NCI-H748 treated with DMSO at 0.1 percent for 48 hours (cell line): ENCODE measurements at places on chromosomes 7 and 10.

GRCh38 chr7:105591522-105591921 is 10.2 kb upstream of the EFCAB10 start:
- no peak for DNase-seq

- no peak for DNase-seq
These were observed 650 bp upstream of the SORBS1 start for GRCh38 chr10:95561864-95562177.

DNA sequence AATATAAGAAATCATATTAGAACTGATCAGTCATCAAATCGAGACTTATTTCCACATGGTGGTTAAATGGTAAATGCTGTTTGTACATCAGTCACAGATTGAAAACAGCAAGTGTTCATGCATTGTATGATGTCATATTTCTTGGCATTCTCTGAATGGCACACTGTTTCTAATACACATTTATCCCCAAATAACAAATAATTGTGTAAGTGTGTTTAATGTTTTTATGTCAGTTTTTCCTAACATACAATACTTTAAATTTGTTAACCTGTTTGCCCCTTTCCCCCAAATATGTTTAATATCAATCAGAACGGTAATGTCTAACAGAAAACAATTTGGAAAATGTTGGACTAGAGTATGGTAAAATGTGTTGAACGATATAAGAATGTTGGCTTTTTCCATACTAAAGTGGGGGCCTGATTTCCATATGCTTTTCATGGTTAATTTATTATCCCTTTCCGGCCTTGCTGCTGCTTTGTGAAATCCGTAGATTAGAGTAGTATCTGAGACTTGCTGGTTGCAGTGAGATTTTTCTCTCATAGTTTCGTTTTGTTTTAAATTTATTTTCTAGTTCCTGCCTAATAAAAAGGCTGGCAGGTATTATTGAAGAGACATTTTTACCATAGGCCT is 23.7 kb downstream of the RAB18 start:
- DNase-seq = no peak

- DNase-seq = no peak
These were observed 74.8 kb downstream of the ZEB1 start for GRCh38 chr10:31393844-31394243.

DNA sequence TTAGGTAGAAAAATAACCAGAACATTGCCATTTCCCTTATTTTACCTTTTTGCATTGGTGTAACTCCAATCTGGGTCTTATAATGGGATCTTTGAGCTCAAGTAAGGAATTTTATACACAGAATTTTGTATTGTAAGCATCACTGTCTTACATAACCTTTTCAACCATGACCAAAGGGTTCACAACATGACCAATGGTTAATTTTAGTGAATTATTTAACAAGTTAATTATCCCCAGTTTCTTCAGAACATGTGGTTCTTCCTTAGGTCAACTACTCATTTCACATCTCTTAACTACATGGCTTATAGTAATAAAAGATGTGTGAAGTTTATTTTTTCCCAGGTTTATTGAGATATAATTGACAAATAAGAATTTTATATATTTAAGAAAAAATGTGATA is 74.2 kb upstream of the RHOBTB1 start:
- no peak for DNase-seq

DNA sequence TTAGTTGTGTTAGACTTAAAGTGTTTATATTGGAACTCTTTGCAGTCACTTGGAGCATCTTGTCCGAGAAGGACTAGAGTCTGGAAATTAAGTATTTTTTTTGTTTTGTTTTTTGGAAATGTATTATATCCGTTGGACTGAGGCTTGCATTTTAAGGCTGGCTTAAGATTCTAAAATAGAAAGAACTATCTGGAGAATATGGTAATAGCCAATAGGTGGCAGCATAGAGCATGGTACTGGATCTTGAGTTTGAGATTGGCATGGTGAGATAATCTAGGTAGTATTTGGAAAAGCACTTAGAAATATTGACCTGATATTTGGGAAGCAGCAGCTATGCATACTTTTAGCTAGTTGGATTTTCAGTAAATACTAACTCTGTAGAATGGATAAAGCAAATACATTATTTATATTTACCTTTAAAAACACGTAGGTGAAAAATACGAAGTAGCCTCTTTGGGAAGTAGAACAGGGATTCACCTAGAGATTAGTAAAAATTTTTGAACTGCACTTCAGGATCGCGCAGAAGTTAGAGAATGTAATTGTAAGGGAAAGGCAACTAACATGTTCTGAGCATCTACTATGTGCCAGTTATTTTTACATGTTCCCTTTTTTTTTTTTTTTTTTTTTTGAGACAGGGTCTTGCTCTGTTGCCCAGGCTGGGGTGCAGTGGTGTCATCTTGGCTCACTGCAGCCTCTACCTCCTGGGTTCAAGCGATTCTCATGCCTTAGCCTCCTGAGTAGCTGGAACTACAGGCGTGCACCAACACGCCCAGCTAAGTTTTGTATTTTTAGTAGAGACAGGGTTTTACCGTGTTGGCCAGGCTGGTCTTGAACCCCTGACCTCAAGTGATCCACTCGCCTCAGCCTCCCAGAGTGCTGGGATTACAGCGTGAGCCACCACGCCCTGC is 78.6 kb downstream of the LCOR start:
- peak; percentile 10 for DNase-seq

DNA sequence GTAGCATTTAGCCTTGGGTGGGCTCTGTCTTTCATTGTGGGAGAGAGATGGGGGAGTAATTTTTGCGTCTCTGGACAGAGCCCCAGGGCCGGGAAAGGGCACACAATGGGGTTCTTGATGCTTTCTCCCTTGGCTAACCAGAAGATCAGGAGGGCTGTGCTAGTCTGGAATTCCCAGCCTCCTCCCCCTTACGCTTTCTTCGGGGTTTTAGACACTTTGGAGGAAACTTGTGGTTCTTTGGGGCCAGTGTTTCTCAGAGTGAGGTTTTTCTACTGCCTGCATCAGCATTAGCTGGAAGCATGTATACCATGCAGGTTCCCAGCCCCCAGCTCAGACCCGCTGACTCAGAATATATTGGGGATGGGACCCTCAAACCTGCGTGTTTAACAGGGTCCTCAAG is 7.0 kb downstream of the NEURL1 start:
- DNase-seq = no peak

DNA sequence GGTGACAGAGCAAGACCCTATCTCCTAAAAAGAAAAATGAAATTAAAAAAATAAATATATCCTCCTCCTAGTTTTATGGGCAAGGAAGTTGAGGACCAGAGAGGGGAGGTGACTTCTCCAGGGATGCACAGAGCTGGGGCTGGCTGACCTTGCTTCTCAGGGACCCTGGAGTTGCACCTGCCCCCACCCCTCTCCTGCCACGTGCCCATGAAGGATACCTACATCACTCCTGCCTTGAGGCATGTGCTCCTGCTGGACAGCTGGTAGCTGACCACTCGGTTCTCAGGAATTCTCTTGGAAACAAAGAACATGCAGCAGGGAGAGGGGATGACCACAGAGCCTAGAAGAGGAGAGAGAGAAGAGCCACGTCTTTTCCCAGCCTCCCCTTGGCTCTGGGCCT is 522 bp downstream of the CCL24 start:
- DNase-seq = no peak

DNA sequence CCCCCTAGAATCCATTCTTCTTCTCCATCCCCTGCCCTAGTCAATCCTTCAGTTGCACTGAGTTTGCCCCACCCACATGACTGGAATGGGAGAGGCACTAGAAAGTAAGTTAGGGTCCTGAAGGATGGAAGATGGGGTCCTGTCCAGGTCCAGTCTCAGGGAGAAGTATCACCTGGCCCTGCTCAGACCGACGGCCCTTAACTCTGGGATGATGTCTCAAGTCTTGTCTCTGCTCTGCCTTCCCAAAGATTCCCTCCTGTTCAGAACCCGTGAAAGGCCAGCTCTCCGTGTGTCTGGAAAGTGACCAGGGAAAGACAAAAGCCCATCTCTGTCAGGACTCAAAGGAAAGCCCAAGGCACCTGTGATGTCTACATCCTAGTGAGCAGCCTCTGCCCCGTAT is 88.8 kb downstream of the OAT start:
- DNase-seq = no peak

- DNase-seq = peak; percentile 93
These were observed 15.6 kb upstream of the RFC2 start for GRCh38 chr7:74269757-74270277.

GRCh38 chr10:123309731-123310130 is 155.5 kb downstream of the BUB3 start:
- no peak for DNase-seq

GRCh38 chr7:151411551-151411950 is 1.7 kb upstream of the WDR86 start:
- no peak for DNase-seq

DNA sequence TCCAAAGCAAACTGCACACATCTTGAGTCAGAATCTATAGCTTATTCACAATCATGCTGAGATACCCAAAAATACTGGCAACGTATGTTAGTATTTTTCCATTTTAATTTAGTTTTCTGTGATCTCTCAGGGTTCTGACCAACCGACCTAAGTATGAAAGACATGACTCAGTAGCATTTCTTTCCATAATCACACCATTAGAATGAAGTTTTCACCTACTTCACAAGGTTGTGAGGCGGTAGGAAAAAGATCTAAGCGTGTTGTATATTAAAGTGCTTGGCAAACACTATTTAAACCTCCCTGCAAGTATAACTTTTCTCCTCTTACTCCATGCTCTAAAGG is 49.1 kb downstream of the PLCE1 start:
- DNase-seq = no peak

- DNase-seq = no peak
These were observed 16.0 kb downstream of the PAPSS2 start for GRCh38 chr10:87675396-87676376.

- DNase-seq = no peak
These were observed 17.4 kb downstream of the KIF5B start for GRCh38 chr10:32038777-32039176.

DNA sequence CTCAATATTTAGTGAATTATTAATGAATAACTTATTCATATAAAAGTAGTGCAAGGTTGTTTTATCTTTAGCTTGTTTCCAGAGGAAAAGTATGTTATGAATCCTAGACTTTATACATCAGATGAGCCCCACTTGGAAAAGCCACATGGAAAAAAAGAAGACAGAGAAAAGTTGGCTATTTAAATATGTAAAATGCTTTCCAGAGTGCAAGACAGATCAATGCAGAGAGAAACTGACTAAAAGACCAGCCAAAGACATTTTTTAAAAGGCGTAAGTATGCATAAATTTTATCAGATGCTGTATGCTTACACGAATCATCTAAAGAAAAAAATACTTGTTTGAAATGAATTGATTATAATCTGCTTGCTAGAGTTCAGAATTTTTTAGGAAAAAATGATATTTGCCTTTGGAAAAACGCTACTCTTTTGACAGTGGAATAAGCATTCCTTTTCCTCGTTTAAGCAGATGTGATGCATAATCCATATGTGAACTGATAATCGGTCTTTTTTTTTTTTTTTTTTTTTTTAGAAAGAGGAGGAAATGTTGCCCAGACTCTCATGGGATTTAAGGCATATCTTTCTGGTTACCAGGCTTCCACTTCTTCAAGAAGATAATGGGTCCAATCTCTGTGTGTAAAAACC is 70.7 kb downstream of the RELN start:
- DNase-seq = no peak

GRCh38 chr10:21100871-21101514 is 203.9 kb upstream of the NEBL start:
- DNase-seq = no peak

DNA sequence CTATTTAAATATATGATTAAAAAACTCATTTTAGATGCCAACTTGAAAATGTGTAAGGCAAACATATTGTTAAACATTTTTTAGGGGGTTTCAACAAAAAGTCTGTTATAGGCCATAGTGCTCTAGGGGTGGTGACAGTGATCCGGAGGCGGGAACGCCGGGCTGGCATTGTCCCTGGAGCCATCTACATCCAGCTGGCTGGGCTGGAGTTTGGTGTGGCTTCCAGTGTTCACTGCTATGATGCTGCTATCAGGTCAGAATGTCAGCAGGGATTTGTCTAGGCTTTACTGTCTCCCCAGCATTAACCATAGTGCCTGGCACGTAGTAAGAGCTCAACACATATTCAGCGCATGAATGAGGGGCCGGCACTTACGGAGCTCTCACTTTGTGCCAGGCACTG is 1.9 kb upstream of the SLC18A2 start:
- no peak for DNase-seq

- no peak for DNase-seq
These were observed 30.5 kb downstream of the IPMK start for GRCh38 chr10:58237014-58237834.

- DNase-seq = no peak
These were observed 23.7 kb upstream of the SEPTIN7 start for GRCh38 chr7:35777121-35777520.

- DNase-seq = no peak
These were observed 75.7 kb upstream of the EFCAB10 start for GRCh38 chr7:105656922-105657521.

DNA sequence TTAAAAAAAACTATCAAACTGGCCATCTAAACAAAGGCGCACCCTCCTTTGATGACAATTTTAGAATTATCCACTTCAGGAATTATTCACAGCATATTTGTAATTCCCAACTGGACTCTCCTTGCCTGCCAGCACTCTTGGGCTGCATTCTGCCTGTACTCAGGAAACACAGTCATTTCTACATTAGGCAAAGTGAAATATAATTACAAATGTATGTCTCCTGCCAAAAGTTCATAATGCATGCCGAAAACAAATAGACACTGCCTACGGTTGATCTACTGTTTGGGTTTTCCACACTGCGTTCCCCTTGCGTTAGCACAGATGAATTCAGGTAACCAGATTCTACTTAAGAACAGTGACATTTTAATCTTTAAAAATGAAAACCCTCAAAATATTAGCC is 1.9 kb downstream of the HGF start:
- DNase-seq = no peak

GRCh38 chr7:42493436-42494198 is 256.6 kb upstream of the GLI3 start:
- no peak for DNase-seq

DNA sequence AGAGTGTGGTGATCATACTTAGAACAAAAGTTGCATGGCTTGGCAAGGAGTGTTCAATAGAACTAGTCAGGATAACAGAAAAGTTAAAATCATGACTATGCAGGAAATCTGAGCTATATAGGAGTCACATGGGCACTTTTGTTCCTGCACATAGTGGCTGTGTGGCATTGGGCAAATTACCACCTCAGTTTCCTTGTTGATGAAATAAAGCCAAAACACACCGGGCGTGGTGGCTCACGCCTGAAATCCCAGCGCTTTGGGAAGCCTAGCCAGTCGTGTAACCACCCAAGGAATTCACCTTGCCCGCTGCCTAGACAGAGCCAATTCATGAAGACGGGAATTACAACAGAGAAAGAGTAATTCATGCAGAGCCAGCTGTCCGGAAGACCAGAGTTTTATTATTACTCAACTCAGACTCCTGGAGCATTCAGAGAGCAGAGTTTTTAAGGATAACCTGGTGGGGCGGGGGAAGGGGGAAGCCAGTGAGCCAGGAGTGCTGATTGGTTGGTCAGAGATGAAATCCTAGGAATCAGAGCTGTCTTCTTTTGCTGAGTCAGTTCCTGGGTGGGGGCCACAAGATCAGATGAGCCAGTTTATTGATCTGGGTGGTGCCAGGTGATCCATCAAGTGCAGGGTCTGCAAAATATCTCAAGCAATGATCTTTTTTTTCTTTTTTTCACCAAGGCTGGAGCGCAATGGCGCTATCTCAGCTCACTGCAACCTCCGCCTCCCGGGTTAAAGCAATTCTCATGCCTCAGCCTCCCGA is 6.4 kb upstream of the MKRN1 start:
- no peak for DNase-seq

GRCh38 chr7:105685161-105685560 is 103.9 kb upstream of the EFCAB10 start:
- DNase-seq = no peak

- no peak for DNase-seq
These were observed 5.2 kb downstream of the CCNY start for GRCh38 chr10:35341521-35341920.
